NCI-H446 treated with DMSO at 0.1 percent for 48 hours (cell line): ENCODE measurements at places on chromosomes 7 and 10.

- no peak for DNase-seq
Measured at GRCh38 chr7:25541094-25541821, 313.0 kb upstream of the NPVF start.

DNA sequence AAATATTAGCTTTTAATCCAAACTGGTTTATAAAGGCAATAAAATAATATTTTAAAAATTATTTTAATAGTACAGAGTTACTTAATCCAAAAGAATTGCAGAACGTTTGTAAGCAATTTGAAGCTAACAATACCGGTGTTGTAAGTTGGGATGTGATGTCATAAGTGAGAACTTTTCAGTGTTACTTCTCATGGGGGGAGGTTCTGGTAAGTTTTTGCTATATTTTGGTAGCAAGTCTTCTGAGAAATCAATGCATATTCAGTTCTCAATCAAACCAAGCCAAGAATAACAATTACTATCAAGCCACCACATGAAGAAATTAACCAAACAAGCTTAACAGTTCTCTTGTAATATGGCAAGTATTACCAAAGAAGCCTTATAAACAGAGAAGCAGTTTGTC is 147.1 kb upstream of the ASAH2 start:
- no peak for DNase-seq

- no peak for DNase-seq
Measured at GRCh38 chr10:98411166-98411565, 3.8 kb downstream of the PYROXD2 start.

- DNase-seq: no peak
Measured at GRCh38 chr10:73881221-73881919, 7.0 kb upstream of the CAMK2G start.

GRCh38 chr7:96899108-96899507 is 106.2 kb upstream of the DLX6 start:
- no peak for DNase-seq

GRCh38 chr7:71457021-71457420 is 325.1 kb downstream of the GALNT17 start:
- DNase-seq: no peak

GRCh38 chr10:388661-389045 is 253.4 kb downstream of the ZMYND11 start:
- no peak for DNase-seq

DNA sequence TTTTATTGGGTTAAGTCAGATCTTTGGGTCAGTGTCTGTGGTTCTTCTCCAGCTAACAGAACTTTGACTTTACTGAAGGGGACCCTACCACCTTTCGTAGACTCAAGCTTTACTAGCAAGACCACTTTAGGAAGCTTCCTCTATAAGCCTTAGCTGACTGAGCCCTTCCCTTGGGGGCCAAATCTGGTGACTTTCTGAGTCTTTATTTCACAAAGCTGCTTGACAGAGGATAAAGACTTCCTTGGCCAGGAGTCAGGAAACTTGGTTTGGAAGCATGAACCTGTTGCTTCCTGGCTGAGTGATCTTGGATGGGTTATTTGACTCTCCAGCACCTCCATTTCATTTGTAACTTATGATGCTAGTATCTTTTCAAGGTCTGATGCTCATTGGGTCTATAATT is 466.7 kb downstream of the TYW1 start:
- no peak for DNase-seq

DNA sequence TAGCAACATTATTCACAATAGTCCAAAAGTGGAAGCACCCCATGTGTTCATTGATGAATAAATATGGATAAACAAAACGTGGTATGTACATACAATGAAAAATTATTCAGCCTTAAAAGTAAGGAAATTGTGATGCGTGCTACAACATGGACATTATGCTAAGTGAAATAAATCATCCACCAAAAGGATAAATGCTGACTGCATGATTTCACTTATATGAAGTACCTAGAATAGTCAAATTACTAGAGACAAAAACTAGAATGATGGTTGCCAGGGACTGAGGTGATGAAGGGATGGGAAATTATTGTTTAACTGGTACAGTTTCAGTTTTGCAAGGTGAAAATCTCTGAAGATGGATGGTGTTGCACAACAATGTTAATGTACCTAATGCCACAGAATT is 56.6 kb downstream of the THSD7A start:
- no peak for DNase-seq

DNA sequence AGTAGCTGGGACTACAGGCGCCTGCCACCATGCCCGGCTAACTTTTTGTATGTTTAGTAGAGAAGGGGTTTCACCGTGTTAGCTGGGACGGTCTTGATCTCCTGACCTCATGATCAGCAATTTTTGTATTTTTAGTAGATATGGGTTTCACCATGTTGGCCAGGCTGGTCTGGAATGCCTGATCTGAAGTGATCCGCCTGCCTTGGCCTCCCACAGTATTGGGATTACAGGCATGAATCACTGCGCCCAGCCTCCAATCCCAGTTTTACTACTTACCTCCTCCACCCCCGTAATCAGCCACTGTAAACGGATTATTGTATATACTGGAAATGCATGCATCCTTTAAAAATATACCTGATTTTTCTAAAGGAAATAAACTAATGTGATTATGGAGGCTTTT is 35.1 kb upstream of the MTPN start:
- no peak for DNase-seq

DNA sequence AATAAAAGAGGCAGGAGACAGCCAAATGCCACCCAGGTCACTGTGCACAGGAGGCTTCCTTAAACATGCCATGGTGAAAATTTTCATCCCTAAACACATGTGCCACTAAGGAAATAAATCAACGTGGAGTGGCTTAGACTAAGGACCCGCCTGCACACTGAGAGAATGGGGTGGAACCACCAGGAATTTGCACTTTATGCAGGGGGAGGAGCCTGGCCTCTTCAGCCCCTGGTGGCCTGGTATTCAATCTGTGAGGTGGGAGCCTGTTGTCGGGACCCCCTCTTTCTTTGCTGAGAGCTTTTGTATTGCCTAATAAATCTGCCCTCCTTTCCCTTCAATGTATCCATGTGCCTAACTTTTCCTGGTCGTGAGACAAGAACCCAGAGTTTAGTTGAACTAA is 204.6 kb upstream of the NRP1 start:
- DNase-seq: no peak

DNA sequence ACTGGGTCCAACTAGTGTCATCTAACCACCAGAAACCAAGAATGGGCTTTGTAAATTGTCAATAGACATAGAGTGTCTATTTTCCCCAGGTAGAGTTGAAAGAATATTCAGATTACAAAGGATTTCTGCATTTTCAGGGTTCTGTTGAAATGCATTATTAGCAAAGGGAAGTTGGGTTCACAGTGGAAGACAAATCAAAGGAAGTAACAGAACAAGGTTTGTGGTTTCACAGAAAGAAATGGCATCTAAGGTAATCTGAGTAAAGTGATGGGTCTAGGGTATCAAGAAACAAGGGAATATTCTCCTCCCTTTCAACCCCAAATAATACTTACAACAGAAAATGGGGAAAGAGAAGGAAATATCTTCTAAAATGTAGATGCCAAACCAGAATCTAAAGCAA is 25.8 kb downstream of the CEP41 start:
- DNase-seq: no peak

- no peak for DNase-seq
Measured at GRCh38 chr7:123998921-123999320, 33.9 kb downstream of the TMEM229A start.
